ENCODE measurements at places on chromosomes 16 and 17.

- no peak for DNase-seq
These were observed 8.1 kb upstream of the CXCL16 start for GRCh38 chr17:4747847-4748246.

- DNase-seq, result no peak
These were observed 19.4 kb downstream of the CIAPIN1 start for GRCh38 chr16:57427824-57428223.

DNA sequence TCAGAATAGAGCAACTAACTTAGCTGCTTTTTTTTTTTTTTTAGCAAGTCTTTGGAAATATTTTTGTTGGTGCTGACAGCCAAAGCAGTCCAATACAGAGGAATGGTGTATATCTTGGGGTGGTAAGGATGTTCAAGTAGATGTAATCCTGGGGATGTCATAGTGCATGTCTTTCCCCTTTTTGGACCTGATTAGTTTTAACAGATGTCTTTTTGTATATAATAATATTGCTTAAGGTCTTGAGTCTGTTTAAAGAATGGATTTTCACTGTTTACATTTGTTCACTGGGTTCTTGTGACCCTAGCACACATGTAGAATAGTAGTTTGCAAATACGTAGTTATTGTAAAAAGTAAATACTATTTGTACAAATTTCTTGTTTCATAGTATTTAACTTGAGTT, 7.9 kb downstream of the TAF15 start:
- no peak for DNase-seq

DNA sequence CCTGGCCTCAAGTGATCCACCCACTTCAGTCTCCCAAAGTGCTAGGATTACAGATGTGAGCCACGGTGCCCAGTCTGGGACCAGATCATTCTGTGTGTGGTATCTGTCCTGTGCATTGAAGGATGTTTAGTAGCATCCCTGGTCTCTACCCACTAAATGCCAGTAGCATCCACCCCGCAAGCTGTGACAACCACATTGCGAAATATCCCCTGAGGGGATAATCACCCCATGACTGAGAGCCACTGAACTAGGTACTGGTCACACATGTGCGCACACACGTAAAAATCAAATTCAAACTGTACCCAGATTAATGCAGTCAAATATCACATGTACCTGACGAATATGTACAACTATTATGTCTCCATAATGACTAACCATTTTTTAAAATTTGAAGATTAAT, 35.8 kb downstream of the TEKT5 start:
- no peak for DNase-seq

- DNase-seq, result no peak
These were observed 13.1 kb downstream of the RAPGEFL1 start for GRCh38 chr17:40190197-40191021.

DNA sequence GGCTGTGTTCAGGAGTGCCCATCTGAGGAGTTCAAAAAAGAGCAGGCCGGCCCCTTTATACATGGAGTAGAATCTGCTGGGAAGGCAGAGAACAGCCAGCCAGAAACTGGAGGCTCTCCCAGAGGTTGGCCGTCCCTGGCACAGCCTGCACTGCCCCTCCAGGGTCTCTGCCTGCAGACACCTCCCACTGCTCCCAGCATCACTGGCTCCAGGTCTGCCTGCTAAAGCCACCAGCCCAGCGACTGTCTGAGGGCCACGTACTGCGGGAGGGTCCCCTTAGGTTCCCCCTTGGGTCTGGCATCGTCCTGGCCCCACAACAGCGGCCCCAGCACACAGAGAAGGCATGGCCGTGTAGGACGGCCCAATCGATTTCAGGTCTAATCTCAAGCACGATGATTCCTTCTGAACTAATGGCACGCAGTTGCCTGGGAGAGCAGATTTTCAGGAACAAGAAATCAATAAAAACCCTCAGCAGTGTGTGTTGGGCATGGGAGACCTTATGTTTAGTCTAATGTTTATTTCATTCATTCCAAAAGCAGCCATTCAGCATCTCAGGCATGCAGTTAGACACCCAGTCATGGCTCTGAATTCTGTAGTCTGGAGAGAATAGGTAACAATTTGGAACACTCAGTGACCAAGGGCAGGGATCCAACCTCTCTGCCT, 95.6 kb downstream of the PGS1 start:
- no peak for DNase-seq

DNA sequence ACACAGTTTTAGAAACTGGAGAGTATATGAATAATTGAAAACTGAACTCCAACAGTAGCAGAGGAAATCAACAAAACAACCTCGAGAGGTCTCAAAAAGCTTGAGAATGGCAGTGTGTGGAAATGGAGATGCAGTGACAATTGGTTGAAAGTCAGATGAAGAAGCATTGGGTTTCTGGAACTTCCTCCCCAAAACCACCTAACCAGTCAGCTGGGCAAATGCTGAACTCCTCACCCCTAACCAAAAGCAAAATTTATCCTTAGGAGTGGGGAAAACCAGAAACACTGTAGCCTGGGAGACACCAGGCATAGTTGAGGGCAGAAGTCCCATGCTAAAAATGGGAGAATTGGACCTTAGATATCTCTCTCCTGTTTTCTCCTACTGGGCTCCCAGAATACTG, 109.9 kb downstream of the TANC2 start:
- no peak for DNase-seq

GRCh38 chr16:67426950-67427349, 4.0 kb upstream of the HSD11B2 start:
- DNase-seq, result no peak

GRCh38 chr17:30212750-30213149, 22.7 kb downstream of the SLC6A4 start:
- no peak for DNase-seq

DNA sequence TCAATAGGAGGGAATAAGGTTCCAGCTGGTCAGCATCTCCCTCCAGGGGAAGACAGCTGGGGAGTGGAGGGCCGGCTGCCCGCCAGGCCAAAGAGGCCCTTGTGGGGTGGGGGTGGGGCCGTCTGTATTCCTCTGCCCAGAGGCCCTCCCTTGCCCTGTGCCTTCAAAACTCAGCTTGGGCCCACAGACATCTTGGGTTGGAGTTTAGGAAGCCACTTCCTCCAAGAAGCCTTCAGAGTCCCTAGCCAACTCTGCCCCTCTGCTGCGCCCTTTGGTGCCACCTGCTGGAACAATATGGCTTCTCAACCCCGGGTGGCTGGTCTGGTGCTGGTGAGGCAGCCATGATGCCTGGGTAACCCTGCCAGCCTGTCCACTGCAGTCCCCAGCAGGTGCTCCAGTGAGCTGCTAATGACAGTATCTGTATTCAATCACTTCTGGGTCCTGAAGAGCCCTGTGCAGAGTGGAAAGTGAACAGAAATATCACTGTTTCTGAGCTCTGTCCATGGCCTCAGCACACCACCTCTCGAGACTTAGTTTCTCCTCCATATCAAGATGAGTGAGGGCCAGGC, 16.7 kb downstream of the HSD11B2 start:
- peak; percentile 58 for DNase-seq

GRCh38 chr17:4959261-4959965, 8.2 kb downstream of the SPAG7 start:
- no peak for DNase-seq

DNA sequence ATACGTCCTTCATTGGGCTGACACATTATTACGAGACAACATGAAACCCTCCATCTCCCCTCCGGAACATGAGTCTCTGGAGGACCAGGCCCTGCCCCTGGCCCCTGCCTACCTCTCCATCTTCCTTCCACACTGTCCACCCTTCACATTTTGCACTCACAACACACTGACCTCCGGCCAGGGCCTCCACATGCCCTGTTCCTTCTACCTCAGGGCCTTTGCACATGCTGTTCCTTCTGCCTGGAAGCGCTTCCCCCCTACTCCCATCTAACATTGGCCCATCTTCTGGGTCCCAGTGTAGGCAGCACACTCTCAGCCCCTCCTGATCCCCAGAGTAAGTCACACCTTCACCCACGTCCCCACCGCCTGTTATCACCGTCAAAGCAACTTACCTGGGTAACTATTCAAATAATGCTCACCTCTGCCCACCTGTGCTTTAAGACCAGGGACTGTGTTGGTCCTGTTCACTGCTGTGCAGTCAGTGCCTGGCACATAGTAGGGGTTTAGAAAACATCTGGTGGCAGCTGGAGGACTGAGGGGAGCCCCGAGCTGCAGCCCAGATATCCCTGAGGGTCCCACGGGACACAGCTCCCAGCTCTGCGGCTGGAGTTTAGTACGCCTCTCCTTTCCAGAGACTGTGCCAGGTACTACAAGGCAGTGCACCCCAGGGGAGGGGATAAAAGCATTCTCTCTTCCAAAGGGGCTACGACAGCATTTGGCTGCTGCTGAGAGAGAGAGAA, 27.2 kb downstream of the RPH3AL start:
- DNase-seq, result no peak

- no peak for DNase-seq
These were observed 147.6 kb upstream of the NOG start for GRCh38 chr17:56445692-56446411.

GRCh38 chr16:51994597-51994996, 552.3 kb downstream of the TOX3 start:
- no peak for DNase-seq

DNA sequence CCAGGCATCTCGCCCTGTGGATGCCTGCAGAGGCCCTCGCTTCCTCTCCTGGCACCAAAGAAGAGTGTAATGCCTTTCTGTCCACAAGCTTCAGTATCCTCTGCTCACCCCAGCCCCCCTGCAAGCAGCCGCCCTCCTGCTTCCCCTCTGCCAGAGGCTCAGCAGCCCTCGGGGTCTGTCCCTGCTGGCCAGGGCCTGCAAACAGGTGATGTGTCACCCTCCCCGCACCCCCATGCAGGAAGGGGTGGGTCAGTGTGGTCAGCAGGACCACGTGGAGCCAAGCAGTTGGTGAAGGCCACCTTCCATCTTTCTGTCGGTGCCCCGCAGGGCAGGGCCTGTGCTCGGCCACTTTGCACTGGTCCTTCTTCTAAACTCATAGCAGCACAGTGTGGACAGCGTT, 129.9 kb upstream of the CIBAR2 start:
- no peak for DNase-seq

- DNase-seq, result peak; percentile 89
These were observed at the start of gene IRX5 for GRCh38 chr16:54930005-54930868. Gene IRX5 (plus strand): TSS chr16:54930865. CDS start chr16:54931199, 334 bp downstream.

All from AML-193 (cell line).